Neural crest cell (in vitro differentiated cells): ENCODE measurements at places on chromosomes 12 and 14.

GRCh38 chr12:16300736-16301135, 23.3 kb upstream of the SLC15A5 start:
- DNase-seq, result no peak

DNA sequence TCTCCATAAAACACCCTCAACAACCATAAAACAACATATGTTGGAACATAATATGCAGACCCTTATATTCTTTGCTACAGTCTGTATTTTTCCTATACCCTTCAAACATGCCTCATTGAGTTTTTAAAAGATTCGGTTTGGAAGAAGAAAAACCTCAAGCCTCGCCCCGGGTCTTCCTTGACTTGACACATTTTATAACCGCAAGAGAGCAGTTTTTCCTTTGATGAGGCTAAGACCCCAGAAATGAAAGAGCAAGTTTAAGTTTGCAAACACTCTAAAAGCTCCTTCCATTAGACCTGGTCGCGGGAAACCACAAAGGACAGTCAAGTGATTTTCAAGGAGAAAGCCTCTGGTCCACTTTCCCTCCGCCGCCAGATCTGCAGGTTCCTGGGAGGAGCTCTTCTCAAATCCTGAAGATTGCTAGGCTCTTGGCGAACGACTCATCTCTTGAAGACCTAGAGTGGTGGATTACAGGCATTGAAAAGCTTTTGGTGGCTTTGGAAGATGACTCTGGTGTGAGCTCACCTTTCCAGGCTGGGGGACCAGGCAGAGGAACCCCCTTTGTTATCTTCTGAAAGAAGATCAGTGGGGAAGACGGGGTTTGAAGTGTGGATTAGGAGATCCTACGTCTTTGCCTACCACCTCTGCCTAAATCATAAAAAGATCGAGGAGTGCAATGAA, at the start of gene ASCL4:
Gene ASCL4 (plus strand): TSS at position 356 of the 681 bp plus-strand sequence. CDS start 515 bp downstream, outside the sequence.
- DNase-seq, result no peak

DNA sequence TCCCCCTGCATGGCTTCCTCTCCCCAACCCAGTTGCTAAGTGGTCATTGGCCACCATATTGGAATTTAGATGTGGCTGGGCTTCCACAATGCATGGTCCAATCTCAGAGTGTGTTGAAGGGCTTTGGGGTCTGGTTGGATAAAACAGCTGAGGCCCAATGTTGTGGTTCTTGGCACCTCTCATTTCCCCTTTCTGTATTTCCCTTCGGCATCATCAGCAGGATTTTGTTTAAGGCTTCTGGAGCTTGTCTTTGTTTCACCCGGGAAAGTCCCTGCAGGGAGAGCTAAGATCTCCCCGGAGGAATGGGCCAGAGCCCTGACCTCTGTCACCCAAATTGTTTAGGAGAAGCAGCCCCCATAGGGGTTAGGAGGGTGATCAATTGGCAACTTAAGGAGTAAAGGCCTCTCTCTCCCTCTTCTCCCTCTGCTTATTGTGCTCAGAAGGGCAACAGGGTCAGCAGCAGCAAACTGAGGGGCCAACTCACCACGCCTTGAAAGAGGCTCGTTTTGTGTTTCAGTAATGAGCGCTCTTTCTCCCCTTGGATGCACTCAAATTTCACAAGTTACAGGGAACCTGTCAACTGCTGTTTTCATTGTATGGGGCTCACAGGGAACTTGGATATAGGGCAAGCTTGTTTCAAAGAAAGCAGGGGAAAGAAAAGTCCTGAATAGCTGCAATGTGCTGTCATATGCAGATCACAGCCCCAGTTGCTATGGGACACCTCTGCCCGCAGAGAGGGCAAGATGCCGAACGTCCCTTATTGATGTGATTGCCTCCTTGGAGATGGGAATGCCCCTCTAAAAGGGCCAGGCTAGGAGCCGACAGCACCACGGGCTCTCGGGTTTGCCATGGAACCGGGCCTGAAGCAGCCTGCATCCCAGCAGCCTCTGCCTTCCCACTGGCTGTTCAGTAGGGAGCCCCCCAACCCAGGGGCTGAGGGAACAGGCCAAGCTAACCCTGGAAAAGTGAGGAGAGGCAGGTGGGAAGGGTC, 223.7 kb downstream of the ZFP36L1 start:
- peak; percentile 42 for DNase-seq

GRCh38 chr14:54567224-54567638, 303 bp downstream of the SAMD4A start:
- peak; percentile 46 for DNase-seq

- DNase-seq, result no peak
These were observed 38.6 kb downstream of the CPM start for GRCh38 chr12:68894276-68894855.

GRCh38 chr12:47383942-47384341, 304.2 kb upstream of the AMIGO2 start:
- DNase-seq, result no peak

DNA sequence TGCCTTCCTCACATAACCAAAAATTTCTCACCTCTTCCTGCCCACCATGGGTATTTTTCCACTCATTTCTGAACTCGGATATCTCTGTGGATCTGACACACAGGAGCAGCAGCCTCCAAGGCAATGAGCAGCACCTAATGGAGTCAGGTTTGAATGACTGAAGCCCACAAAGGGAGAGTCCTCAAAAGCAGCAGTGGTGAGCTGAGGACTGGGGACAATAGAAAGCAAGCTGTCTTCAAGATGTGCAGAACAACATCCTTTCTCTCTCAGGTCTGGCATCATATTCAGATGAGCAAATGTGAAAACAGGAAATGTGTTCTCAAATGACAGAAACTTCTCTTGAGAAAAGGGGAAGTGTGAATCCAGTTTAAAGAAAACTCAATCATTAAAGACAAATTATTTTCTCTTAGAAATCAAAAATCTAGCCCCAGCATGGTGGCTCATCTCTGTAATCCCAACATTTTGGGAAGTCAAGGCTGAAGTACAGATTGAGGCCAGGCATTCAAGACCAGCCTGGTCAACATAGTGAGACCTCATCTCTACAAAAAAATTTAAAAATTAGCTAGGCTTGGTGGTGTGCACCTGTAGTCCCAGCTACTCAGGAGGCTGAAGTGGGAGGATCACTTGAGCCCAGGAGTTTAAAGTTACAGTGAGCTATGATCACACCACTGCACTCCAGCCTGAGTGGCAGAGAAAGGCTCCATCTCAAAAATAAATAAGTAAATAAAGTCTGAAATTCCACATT, 54.2 kb downstream of the C12orf42 start:
- DNase-seq, result no peak

DNA sequence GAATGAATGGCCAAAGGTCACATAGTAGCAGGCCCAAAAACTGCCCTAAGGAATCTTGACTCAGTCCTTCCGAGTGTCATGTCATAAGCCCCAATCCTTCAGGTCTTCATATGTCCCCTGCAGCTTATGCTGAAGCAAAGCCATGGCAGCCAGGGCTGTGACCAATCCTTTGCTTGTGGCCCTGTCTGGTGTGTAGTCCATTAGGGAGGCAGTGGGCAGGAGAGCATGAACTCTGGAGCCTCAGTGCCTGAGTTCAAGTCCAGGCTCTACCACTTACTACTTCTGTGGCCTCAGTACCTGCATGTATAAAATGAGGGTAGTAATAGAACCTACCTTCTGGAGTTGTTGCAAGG, 20.3 kb downstream of the PLEKHG3 start:
- DNase-seq, result no peak

DNA sequence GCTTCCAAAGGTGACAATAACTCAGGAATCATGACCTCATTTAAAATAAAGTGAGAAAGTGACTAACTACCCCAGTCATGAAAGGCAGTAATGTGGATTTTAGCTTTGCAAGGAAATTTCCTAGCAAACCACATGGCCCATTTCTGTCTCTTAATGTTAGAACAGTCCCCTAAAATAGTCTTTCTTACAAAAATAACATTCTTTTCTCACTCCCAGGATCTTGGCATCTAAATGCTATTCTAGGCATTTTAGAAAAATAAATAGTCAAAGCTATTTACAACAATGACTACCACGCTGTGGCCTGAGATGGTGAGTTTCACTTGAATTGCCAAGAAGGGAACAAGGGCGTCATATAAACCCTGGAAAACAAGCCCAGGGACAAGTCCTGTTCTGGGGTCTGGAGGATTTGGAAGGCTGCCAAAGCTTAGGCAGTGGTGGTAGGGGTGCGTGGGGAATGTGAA, 101.2 kb upstream of the CCDC175 start:
- DNase-seq, result no peak

DNA sequence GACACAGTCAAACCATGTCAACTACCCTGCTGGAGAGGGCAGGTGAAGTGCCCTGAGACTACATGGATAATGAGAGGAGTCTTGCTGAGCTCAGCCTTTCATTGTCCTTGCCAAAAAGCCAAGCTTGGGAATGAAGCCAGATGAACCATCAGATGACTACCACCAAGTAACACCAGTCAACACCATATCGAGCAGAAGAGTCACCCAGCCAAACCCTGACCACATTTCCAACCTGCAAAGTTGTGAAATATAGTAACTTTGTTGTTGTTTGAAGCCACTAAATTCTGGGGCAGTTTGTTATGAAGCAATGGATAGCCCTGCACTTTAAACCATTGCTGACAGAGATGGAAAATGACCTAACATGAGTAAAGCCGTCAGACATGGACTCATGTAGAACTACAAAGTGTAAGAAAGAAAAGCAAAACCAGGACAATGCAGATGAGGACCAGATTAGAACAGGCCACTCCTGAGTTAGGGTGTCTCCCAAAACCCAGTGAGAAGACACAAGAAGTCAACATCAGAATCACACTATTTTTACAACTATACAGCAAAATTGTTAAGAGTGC, 12.5 kb upstream of the CRADD start:
- no peak for DNase-seq

GRCh38 chr12:24997970-24998582, 49.2 kb upstream of the BCAT1 start:
- no peak for DNase-seq

GRCh38 chr12:9751204-9752144, 9.2 kb downstream of the CD69 start:
- no peak for DNase-seq

DNA sequence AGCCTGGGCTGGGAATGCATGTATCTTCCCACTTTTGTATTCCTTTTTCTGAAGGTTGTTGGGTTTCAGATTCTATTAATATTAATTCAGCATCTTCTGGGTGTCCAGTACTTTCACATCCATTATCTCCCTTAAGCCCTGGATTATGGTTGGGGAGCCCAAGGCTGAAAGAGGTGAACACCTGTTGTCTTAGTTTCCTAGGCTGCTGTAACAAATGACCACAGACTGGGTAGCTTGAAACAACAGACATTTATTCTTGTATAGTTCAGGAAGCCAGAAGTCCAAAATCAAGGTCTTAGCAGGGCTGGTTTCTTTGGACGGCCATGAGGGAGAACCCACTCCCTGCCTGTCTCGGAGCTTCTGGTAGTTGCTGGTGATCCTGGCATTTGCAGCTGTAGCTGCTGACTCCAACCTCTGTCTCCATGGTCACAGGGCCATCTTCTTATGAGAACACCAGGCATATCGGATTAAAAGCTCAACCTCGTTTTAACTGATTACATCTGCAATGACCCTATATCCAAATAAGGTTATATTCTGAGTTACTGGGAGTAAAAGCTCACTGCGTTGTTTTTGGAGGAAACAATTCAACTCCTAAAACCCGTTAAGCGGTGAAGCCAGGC, 68.2 kb upstream of the CLMN start:
- DNase-seq, result no peak

GRCh38 chr14:93007225-93007997, 84.5 kb downstream of the CHGA start:
- DNase-seq, result no peak

DNA sequence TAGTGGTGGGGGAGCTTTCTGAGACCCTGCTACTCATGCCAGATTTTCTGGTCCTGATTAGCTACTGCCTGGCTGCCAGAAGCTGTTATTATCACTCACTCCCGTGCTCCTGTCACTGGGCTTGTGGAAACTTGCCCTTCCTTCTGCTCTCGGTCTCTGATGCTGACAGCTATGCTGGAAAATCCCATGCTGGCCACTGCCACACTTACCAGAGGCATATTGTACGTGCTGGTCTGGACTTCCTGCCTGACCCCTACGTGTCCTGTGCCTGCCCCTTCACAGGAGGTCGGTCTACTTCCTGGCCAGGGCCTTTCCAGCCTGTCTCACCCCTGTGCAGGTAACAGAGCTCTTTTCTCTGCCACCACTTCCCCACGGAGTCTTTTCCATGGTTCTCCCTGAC, 149.4 kb upstream of the PLEKHG7 start:
- no peak for DNase-seq

- DNase-seq, result no peak
These were observed 6.4 kb downstream of the NKX2-1 start for GRCh38 chr14:36513451-36514277.

DNA sequence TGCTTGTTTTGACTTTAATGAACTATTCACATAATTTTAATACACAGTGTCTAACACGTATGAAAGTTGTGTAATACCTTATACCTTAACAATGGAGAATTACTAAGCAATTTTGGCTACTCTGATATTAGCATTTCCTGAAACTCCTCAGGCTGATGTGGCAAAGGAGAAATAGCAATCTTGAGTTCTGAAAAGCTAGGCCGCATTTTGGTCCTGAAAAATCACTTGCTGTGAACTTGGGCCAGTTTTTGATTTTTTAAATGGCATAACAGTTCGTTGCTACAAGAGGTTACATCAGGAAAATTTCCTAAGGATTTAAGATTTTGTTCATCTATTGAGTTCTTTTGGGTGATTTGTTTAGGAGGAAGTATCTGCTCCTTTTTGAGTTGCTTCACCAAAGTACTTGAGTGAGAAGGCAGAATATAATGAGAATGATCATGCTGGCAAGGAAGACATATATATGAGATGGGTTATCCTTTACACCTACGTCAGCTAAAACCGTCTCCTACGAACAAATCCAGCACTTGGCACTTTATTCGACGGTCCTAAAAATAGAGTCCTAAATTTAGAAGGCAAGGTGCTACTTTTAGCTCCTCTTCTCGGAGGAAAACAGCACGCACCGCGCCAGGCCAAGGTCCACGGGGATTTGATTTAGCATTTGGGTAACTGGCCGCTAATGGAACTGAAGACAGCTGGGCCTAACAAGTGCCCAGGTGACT, 32.2 kb downstream of the MIA2 start:
- no peak for DNase-seq

- no peak for DNase-seq
These were observed 39.9 kb downstream of the DNAI7 start for GRCh38 chr12:25155022-25155576.

DNA sequence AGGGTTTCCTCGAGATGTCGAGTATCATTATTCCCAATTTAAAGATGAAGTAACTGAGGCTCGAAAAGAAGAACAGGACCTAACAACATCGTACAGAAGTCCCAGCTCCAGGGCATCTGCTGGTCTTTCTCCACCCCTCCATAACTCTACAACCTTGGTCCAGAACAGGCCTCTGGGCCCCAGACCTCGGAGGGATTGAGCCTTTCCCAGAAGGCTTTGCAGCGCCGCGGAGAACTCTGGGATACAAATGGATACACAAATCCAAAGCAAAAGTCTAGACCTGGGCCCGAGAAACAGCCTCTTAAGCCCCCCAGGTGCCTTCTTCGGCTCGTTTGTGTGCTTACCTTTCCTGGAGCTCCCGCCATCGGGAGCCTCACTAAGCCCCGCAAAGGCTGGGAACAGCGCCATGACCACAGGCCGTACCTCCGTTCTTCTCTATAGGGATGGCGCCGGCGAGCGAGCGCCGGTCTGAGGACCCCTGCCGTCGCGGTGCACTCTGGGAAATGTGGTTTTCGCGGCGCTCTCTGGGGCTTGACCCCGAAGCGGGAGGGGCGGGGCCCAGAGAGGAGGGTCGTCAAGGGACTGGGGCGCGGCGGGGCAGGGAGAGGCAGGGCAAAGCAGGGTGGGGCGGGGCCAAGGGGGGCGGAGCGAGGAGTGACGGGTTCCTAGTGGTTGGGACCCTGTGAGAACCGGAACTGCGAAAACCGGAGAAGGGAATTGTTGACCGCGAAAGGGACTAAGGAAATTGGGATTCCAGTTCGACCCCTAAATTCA, at the start of gene NRDE2:
Gene NRDE2 (minus strand): TSS at position 445 of the 774 bp plus-strand sequence. CDS start 37 bp downstream, at position 408.
- peak; percentile 99 for DNase-seq

GRCh38 chr12:128607641-128608040, 216.1 kb downstream of the SLC15A4 start:
- no peak for DNase-seq
